Epithelial cell of umbilical artery (primary cell): ENCODE measurements at places on chromosomes 13 and 19. TPM values are rescaled to one million over a fixed set of nuclear protein-coding genes. Genes with fewer than 3 reads are reported as not detected.

The FFAR3 gene
- not detected in 2 replicates for total RNA-seq

The SEMA6B gene
- 70.5 and 71.8 TPM in 2 replicates for total RNA-seq

The TECR gene
- 19.5 and 25.5 TPM in 2 replicates for total RNA-seq

The PSG2 gene
- not detected in 2 replicates for total RNA-seq

The ZNF582 gene
- total RNA-seq = 0.91 and 2.6 TPM in 2 replicates

The GPC6 gene
- 0.32 and 1.5 TPM in 2 replicates for total RNA-seq
